Urinary bladder (tissue), 4 donors: ENCODE measurements at places on chromosomes 16 and 17.

GRCh38 chr16:14418795-14419225, 211.2 kb downstream of the PARN start:
- no peak for DNase-seq

GRCh38 chr16:62644030-62644812, 608.0 kb upstream of the CDH8 start:
- no peak for DNase-seq

DNA sequence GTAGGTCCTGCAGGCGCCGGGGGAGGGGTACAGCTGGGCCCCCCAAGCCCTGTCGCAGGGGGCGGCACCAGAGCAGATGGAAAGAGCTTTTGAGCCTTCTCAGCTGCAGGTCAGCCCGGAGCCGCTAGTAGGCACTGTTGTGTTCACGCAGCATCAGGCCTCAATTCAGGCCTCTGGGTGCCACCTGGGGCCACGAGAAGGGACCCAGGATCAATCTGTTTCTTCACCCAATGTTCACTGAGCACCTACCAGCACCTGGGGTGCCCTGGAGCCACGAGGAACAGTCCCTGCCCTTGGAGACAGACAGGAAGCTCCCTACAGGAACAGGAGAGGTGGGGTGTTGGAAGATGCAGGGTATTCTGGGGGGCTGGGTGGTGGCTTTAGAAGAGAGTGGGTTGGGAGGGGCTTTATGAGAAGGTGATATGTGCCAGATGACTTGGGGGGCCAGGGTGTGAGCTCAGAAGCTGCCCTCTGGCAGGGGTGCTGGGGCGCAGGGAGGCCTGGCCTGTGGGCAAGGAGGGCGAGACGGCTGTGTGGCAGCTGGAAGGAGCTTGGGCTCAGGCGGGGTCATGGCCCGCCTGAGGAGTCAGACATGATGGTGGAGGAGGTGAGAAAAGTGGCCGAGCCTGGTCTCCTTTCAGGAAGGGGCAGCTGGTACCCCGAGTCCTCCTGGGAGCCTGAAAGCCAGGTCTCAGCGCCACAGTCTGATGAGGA, 121.9 kb upstream of the GSE1 start:
- no peak for DNase-seq

DNA sequence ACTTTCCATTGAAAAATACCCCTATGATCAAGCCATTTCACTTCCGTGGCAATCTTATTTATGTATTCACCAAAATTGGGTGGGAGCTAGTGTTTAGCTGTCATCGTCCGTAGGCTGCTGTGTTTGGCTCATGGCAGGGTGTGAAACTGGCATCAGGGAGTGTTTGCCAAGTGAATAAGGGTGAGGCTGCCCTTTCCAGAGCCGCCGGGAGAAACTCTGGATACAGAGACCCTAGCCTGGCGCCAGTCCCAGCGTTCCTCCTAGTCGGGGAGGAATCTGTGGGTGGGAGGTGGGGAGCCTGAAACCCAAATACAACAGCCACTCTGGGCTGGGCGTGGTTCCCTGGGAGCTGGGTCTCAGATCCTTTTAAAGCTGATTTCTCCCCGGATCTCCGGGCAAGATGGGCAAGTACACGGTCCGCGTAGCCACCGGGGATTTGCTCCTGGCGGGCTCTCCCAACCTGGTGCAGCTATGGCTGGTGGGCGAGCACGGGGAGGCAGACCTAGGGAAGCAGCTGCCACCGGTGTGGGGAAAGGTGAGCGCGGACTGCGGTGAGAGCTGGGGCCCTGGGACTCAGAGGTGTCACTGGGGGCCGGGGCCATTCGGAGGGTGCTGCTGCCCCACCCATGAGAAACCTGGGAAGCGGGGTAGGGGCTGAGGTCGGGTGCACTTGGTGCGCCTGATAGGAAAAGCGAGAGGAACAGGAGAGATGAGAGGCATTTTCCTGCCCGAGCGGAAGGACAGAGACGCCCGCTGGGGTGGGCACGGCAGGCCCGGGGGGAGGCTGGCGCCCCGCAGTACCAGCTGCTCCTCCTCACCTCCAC, 62.1 kb upstream of the TEKT1 start:
- no peak for DNase-seq

- no peak for DNase-seq
Measured at GRCh38 chr16:81201267-81201666, 37.2 kb upstream of the BCO1 start.

GRCh38 chr17:7548585-7549400, at the start of gene TNFSF12:
Gene TNFSF12, plus strand, starts transcription at chr17:7549058. Its CDS starts 96 bp downstream, at chr17:7549154.
- no peak for DNase-seq
